T-cell (primary cell): ENCODE measurements at places on chromosomes 2 and 18.

DNA sequence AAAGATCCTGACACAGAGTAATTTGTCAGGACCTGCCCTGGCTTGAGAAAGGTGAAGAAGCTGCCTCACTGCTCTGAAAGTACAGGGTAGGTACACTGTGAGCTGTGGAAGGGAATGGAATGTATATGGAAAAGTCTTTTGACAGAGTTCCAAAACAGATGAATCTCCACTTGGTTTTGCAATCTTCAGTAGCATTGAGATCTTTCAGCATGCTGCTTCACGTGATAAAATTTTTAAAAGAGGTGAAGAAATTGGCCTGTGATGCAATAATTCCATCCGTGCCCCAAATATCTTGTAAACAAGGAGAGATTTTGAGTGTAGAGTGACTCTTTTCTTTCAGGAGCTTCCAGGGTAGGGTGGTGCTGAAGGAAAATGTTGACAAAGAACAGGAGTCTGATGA is 123.1 kb downstream of the OSR1 start:
- DNase-seq: no peak

DNA sequence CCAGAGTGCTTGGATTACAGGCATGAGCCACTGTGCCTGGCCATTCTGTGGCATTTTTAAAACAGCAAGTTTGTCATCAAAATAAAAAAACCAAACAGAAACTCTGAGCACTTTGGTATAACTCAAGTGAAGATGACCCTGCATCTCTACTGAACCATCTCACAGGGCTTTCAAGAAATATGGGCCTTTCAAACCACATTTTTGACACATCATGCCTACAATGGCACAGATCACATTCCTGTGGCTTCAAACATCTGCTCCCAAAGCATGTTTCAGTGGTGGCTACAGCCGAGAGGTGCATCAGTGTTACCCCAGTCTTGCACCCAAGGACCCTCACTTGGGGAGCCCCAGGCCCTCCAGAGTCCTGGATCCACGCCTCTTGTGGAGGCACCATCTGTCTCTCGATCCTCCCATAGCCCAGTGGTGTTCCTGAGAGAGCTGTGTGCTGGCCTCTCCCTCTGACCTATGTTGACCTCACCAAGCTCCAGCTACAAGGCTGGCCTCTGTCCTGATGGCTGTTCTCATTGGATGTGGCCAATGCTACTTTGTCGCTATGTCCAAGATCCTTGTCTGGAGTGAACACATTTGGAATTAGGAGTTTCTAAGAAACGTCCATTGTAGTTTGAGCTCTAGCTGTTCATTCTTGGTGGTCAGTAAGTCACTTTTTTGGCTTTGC is 55.2 kb upstream of the RALBP1 start:
- DNase-seq: no peak

GRCh38 chr2:18484625-18485024 is 75.8 kb downstream of the RDH14 start:
- DNase-seq: no peak

- DNase-seq: no peak
Measured at GRCh38 chr2:157395811-157396210, 48.1 kb downstream of the CYTIP start.

DNA sequence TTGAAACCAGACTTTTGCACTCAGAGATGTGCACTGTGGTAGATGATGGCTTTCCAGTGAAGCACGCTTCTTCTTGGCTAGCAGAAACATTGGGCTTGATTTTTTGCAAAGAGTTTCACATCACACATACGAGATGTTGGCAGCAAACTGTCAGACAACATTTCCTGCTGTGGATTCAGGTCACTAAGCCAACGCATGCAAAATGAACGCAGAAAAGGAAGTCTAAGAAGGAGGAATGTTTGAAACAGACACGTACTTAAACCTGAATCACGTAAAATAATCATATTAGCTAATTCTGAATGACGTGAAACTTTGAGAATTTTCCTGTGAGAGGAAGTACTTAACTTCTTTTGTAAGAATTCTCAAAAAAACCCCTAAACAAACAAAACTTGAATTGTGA is 88.1 kb downstream of the EPB41L3 start:
- DNase-seq: no peak

DNA sequence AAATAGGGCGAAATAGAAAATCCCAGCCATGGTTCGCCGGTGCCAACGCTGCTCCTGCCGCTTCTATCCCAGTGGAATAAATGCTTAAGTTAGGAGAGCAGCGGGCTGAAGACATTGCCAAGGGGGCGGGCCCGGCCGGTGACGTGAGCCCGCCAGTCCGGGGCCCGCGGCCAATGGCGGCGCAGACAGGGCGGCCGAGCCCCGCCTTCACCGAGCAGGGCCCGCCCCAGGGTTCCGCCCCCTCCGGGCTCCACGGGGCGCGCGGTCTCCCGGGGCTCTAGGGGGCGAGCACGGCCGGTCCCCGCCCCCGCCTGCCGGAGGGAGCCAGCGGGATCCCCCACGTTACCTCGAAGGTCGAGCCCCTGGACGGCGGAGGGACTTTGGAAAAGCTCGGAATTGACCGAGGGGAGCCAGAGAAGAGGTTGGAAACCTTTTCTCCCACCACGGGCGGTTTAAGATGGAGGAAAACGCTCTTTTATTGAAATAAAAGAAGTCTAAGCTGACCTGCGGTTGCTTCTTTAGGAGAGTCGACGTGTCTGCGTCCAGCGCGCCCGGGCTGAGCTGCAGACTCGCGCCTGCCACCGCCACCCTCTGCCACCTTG is at the start of gene EPHA4:
TSS of gene EPHA4 (minus strand) at position 86 of the 602 bp plus-strand sequence. CDS start at position 30, 56 bp downstream.
- peak; percentile 68 for DNase-seq

GRCh38 chr2:71843391-71843850 is 304.2 kb downstream of the CYP26B1 start:
- DNase-seq: no peak

- DNase-seq: no peak
Measured at GRCh38 chr2:68292108-68292710, 27.5 kb downstream of the CNRIP1 start.
